ENCODE measurements at places on chromosomes 5 and 9.
A peak's percentile ranks its signal among the peaks of the same experiment; 100 is the strongest.

GRCh38 chr5:133742431-133742988 is 130.2 kb upstream of the FSTL4 start:
- no peaks in the 10 kb centered on the region for H3K4me1 ChIP-seq
- H3K4me3 ChIP-seq, result no peak overlapping the region
- H3K27ac ChIP-seq, result no peak overlapping the region
- peaks cover 5% of the 10 kb centered on the region for H3K27me3 ChIP-seq
- no peak for DNase-seq
- no peaks in the 10 kb centered on the region for H3K36me3 ChIP-seq

DNA sequence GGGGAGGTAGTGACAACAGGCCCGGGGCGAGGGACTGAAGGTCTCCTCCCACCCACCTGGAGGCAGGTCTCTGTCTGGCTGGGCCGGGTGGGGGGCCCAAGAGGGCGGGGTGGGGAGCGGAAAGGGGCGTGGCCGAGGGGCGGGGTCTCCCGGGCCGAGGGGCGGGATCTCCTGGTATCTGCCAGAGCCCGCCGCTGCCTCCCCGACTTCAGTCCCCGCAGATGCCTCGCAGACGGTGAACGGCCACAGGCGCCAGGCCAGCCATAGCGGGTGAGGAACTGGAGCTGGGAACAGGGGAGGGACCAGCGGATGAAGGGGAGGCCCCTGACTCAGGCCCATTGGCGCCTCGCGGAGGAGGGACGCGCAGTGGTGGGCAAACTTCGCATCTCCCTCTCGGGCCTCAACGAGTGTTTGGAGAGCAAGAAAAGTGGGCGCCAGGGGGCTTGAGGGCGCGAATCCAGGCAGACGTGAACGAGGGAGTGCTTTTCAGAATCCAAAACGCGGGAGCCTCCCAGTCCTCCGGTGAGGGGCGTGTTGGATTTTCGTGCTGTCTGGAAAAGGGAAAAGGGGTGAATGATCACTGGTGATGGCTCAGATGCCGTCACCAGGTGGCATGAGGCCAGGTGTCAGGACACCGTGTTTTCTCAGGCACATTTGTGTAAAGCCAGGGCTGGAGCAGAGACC is at the start of gene ADGRD2:
Gene ADGRD2, plus strand, starts transcription at position 211 of the 684 bp plus-strand sequence. CDS start 1,216 bp downstream, outside the sequence.
- DNase-seq, result no peak
- H3K4me1 ChIP-seq, result no peaks in the 10 kb centered on the region
- H3K36me3 ChIP-seq, result no peaks in the 10 kb centered on the region
- H3K27ac ChIP-seq, result no peak within 1 kb of the TSS
- peaks cover 11% of the 10 kb centered on the region for H3K27me3 ChIP-seq

GRCh38 chr5:173554038-173554955 is 62.2 kb downstream of the BOD1 start:
- DNase-seq, result no peak
- no peaks in the 10 kb centered on the region for H3K4me1 ChIP-seq
- H3K27me3 ChIP-seq, result no peaks in the 10 kb centered on the region
- H3K27ac ChIP-seq, result no peak overlapping the region
- no peaks in the 10 kb centered on the region for H3K36me3 ChIP-seq

DNA sequence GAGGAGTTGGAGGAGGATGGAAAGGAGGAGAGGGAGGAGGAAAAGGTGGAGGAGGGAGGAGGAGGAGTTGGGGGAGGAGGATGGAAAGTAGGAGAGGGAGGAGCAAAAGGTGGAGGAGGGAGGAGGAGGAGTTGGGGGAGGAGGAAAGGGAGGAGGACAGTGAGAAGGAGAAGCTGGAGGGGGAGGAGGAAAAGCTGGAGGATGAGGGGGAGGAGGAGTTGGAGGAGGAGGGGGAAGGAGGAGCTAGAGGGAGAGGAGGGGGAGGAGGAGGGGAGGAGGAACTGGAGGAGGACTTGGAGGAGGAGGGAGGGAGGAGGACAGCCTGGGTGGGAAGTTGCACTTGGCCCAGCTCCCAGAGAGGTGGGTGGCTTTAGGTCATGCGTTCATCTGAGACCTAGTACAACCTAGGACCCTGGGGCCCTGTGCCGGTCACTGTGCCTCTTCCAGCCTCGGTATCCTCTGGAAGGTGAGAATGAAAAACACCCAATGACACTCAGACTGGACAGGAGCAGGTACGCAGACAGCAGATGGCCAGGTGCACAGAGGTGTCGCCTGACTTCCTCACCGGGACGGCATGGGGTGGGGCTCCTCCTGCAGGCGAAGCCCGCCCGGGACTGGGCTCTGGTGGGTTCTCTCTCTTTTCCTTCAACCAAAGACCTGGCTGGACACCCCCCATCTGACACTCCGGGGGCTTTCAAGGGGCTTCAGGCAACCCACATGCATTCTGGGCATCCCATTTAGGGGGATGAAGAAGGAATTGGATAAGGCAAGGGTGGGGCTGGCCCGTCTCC is 12.2 kb upstream of the SLC2A6 start:
- H3K4me3 ChIP-seq, result no peak overlapping the region
- peaks cover 2% of the 10 kb centered on the region for H3K4me1 ChIP-seq
- DNase-seq, result no peak
- no peak overlapping the region for H3K27ac ChIP-seq
- H3K36me3 ChIP-seq, result no peaks in the 10 kb centered on the region

DNA sequence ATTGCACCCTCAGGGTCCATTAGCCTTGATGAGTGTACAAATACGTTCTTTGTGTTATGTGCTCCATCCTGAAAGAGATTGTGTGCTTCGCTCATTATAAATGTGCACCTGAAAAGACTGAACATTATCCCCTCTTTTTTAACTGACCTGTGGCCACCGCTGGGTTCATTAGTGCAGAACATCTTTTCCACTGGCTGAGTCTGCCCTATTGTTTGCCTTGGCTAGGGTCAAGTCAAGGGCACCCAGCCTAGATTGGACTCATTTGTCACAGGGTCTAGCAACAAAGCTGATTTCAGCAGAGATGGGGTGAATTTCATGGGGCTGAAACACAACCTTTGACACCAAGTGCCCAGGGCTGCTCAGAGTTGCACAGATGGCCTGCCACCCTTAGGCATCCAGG is 764.1 kb upstream of the ARRDC3 start:
- H3K4me3 ChIP-seq, result no peak overlapping the region
- no peak overlapping the region for H3K27ac ChIP-seq
- no peaks in the 10 kb centered on the region for H3K4me1 ChIP-seq
- no peaks in the 10 kb centered on the region for H3K27me3 ChIP-seq
- DNase-seq, result no peak

GRCh38 chr5:32785611-32786254 is 74.6 kb downstream of the NPR3 start:
- no peak overlapping the region for H3K27ac ChIP-seq
- H3K36me3 ChIP-seq, result no peaks in the 10 kb centered on the region
- no peak overlapping the region for H3K4me3 ChIP-seq
- H3K4me1 ChIP-seq, result no peaks in the 10 kb centered on the region
- H3K27me3 ChIP-seq, result no peaks in the 10 kb centered on the region

GRCh38 chr9:89395931-89396710 is 77.8 kb downstream of the SECISBP2 start:
- H3K4me1 ChIP-seq, result no peaks in the 10 kb centered on the region
- no peak overlapping the region for H3K4me3 ChIP-seq
- no peak overlapping the region for H3K27ac ChIP-seq
- H3K27me3 ChIP-seq, result no peaks in the 10 kb centered on the region
- peaks cover 93% of the 10 kb centered on the region for H3K36me3 ChIP-seq

GRCh38 chr9:93587651-93588347 is 11.4 kb downstream of the PHF2 start:
- DNase-seq, result no peak
- peaks cover 8% of the 10 kb centered on the region for H3K4me1 ChIP-seq
- H3K36me3 ChIP-seq, result no peaks in the 10 kb centered on the region
- H3K4me3 ChIP-seq, result no peak overlapping the region

- no peaks in the 10 kb centered on the region for H3K27me3 ChIP-seq
- no peak overlapping the region for H3K27ac ChIP-seq
These were observed 284.2 kb upstream of the IRX1 start for GRCh38 chr5:3311433-3311832.

DNA sequence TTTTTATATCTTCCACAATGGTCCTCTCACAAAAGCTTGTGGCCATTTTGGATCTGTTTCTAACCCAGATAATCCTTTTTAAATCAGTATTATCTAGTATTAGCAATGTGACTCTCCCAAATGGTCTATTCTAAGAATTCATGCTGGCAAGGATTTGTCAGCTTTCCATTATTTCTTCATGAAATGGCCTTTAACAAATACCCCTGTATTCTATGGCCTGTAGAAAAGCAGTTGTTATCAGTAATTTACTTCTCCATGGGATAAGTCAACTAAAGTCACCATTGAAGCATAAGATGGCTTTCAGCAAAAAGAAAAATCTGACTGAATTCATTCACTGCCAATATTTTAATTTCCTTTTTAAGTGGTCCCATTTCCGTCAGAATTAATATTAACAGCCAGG is 346.4 kb upstream of the FAM174A start:
- no peaks in the 10 kb centered on the region for H3K36me3 ChIP-seq
- DNase-seq, result no peak
- H3K27ac ChIP-seq, result no peak overlapping the region
- H3K27me3 ChIP-seq, result no peaks in the 10 kb centered on the region
- no peak overlapping the region for H3K4me3 ChIP-seq
- H3K4me1 ChIP-seq, result no peaks in the 10 kb centered on the region

DNA sequence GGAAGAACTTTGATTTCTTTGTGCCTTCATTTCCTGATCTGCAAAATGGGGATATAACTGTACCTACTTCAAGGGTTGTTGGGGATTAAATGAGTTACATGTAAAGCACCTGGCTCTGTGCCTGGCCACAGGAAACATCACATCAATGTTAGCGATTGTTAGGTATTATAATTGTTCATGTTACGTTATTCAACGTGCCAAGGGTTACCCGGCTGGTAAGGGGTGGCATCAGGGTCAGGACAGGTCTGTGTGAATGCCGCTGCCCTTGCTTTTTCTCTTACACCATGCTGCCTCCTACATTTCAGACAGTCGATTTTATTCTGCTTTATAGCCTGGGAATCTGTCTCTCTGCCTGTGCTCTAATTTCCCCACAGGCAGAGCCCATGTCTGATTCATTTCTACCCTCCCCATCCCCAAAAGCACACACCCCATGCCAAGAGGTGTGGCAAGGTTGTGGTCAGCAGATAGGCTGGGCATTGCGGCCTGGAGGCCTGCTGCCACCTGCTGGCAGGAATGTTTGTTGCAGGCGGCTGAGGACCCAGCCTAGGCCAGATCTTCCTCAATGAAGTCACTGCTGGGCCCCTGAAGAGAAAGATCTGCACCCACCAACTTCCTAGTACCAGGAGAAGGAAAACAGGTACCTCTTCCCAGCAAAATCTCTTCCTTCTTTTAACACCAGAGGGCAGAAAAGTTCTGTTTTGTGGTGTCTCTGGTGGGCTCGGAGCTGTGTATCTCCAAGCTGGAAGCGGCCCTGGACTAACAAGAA is 5.3 kb downstream of the ANKS6 start:
- no peak overlapping the region for H3K4me3 ChIP-seq
- peak; percentile 16 for DNase-seq
- peaks cover 7% of the 10 kb centered on the region for H3K4me1 ChIP-seq
- H3K36me3 ChIP-seq, result no peaks in the 10 kb centered on the region
- H3K27me3 ChIP-seq, result no peaks in the 10 kb centered on the region
- no peak overlapping the region for H3K27ac ChIP-seq

GRCh38 chr5:104513121-104513602 is 950.6 kb upstream of the NUDT12 start:
- H3K27ac ChIP-seq, result no peak overlapping the region
- H3K36me3 ChIP-seq, result no peaks in the 10 kb centered on the region
- no peaks in the 10 kb centered on the region for H3K4me1 ChIP-seq

DNA sequence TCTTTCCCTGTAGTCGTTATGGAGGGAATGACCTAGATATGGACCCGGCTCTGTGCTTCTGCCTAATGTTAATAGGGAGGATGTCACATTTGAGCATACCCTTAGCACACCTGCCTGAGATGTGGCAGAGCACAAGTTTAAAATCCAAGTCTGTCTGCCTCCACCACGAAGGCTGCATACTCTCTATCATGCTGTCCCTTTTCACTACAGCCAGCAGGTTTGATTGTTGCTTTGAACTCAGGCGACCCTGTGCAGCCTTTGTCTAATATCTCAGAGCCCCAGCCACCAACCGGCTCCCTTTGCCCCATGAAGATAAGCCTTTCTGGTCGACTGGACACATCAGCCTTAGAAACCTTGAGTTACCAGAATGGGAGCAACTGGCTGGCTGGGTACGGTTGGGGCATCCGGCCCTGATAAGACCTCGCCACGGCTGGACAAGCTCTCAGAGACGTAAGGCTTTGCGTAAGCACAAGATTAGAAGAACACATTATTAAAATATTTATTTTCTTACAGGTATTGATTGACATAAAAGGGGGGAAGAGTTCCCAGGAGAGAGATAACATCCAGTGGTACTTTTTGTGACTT is 222.0 kb upstream of the TRIM32 start:
- H3K27me3 ChIP-seq, result no peaks in the 10 kb centered on the region
- H3K4me1 ChIP-seq, result no peaks in the 10 kb centered on the region
- H3K36me3 ChIP-seq, result no peaks in the 10 kb centered on the region
- H3K27ac ChIP-seq, result no peak overlapping the region
- no peak overlapping the region for H3K4me3 ChIP-seq
- DNase-seq, result no peak

DNA sequence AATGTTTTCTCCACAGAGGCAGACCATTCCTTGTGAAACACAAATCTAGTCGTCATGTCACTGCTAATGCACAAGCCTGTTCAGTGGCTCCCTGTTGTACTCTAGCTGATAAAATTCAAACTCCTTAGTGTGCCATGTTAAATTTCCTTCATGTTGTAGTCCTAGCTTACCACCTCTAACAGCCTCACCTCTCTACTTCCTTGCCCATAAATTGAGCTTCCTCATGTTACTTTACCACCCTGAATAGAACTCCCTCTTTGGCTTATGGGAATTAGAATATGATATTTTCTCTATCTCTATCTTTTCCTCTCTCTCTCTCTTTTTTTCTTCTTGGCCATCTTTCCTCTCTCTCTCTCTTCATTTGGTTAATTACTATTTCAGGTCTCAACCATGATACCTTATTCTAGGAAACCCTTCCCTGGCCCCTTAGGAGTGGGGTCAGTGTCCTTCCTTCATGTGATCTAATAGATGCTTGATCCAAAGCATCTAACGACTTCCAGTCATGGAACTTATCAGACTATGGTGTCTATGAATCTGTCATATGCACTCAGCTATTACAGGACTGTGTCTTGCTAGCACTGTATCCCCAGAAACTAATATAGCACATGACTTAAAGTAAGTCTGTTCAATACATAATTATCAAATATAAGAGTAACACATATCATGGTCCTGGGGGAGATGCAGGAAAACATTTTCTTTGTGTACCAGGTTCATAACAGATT is 31.5 kb upstream of the ALDH1A1 start:
- H3K4me1 ChIP-seq, result no peaks in the 10 kb centered on the region
- no peaks in the 10 kb centered on the region for H3K27me3 ChIP-seq
- no peak overlapping the region for H3K27ac ChIP-seq
- no peak for DNase-seq

- H3K27ac ChIP-seq, result no peak overlapping the region
- no peaks in the 10 kb centered on the region for H3K27me3 ChIP-seq
- no peaks in the 10 kb centered on the region for H3K4me1 ChIP-seq
- H3K36me3 ChIP-seq, result no peaks in the 10 kb centered on the region
These were observed 162.1 kb upstream of the RASA1 start for GRCh38 chr5:87105577-87105976.
